ENCODE measurements at places on chromosomes 5 and 9.

DNA sequence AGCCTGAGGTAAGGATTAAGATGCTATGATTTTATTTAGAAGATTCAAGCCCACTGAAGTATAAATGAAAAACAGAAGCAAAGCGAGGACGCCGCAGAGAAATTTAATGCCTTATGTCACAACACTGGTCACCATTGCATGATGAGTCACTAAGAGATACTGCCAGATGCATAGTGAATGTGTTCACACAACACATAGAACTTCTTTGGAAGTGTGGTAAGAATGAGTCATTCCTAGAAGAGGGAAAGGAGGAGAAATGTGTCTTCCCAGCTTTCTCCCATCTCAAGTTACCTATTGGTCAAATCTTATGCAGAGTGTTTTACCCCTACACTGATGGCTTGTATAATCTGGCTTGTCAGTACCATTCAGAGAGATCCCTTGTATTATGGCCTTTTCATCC is 465.3 kb upstream of the ARRDC3 start:
- peak; percentile 81 for DNase-seq

DNA sequence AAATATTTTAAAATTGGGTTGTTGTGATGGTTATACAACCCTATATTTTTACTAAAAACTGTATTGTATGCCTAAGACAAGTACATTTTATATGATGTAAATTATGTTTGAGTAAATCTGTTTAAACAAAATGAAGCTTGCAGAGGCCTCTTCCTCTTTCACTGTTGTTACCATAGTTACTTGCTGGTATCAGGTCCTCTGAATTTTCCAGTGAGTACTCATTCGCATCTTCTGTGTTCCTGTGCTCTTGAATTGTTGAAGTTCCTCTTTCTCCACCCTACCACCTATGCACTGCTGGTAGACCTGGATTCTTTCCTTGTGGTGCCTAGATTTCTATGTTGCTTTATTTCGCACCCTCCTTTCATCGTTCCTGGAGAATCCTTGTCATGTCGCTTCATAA is 938.5 kb upstream of the ACO1 start:
- DNase-seq: no peak

GRCh38 chr9:36986468-36987408 is 47.3 kb downstream of the PAX5 start:
- no peak for DNase-seq

DNA sequence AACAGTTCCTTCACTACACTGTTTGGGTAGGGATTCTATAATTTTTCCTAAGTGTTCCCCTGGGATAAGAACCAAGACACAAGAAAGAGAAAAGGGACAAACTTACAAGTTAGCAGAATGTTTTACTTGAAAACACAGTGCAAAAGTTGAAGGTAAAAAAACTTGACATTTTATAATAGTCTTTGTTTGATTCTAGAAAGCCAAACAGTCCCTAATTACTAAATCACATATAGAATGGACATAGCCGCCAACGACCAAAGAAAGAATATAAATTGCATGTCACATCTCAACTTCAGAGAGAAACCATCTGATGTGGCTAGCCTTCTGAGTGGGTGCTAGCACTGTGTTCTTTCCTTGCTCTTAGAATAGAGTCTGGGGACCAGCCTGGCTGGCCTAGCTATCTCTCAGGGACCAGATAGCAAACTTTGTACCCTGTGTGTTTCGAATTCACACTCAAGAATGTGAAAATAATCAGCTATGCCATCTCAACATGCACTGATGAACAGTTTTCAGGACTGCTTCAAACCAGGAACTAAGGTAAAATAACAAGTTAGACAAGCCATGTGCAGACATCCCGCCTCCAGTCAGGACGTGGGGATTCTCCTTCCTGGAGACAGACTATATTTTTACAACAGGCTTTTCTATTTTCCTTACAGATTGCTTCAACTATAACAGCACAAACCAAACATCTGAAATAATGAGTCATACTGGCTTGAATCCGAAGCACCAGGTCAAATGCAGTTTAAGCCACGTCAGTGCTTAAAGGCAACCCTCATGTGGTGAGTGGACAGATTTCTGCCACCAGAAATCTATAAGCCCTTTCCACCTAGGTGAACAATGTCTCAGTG is 53.7 kb downstream of the LHFPL2 start:
- DNase-seq: peak; percentile 100

- no peak for DNase-seq
Observed at GRCh38 chr5:1497795-1498622, 25.8 kb downstream of the LPCAT1 start.

- no peak for DNase-seq
Observed at GRCh38 chr9:117771136-117771535, 66.9 kb downstream of the TLR4 start.

DNA sequence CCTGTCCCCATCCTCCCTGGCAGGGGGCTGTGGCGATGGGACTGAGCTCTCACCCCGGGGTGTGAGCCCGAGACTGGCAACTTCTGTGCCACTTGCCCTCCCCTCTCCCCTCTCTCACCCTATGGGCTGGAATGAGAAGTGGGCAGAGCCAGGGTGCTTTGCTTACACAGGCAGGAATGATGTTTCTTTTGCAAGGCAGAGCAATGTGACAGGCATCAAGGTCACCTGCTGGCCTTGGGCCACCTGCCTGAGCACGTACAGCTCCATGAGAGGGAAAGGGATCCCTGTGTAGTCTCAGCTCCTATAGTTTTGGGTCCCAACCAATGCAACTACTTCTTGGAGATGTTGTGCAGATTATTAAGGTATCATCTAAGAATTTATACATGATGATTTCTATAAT is 252.8 kb upstream of the DAP start:
- no peak for DNase-seq

DNA sequence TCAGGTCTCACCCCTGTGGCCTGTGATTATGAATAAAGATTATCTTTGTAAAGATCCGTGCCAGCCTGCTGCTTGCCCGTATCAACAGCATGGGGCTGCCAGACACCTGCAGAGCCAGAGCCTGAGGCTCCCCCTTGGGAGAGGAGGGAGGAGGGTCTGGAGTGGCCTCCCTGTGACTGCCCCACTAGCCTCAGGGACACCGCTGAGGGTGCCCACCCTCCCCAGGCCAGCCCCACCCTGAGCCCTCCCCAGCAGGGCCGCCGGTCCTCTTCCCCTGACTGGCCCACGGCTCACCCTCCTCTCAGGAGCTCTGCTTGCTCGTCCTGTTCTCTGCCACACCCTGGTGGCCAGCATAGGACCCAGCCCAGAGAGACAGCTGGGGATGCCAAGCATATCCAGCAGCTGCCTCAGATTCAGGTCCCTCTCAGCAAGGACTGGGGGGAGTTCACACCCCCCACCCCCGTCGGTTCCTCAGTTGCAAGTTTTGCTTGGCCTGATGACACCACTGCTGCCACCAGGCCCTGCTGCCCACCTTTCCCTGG is 1.9 kb downstream of the SSNA1 start:
- no peak for DNase-seq

- no peak for DNase-seq
Observed at GRCh38 chr5:22465616-22466015, 387.5 kb downstream of the CDH12 start.

DNA sequence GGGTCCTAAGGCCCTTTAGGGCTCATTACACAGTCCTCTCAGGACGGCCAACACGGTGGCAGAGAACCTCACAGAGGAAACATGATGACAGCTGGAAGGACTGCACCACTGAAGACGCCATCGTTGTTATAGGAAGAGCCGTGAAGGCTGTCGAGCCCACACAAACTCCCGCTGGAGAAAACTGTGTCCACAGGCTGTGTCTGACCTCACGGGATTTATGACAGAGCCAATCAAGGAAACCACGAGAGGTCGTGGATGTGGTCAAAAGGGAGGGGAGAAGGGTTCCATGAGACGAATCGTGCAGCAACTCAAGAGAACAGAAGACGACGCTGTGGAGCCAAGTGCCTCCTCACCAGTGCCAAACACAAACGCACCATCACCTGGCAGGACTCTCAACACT is 12.2 kb downstream of the QSOX2 start:
- DNase-seq: no peak

DNA sequence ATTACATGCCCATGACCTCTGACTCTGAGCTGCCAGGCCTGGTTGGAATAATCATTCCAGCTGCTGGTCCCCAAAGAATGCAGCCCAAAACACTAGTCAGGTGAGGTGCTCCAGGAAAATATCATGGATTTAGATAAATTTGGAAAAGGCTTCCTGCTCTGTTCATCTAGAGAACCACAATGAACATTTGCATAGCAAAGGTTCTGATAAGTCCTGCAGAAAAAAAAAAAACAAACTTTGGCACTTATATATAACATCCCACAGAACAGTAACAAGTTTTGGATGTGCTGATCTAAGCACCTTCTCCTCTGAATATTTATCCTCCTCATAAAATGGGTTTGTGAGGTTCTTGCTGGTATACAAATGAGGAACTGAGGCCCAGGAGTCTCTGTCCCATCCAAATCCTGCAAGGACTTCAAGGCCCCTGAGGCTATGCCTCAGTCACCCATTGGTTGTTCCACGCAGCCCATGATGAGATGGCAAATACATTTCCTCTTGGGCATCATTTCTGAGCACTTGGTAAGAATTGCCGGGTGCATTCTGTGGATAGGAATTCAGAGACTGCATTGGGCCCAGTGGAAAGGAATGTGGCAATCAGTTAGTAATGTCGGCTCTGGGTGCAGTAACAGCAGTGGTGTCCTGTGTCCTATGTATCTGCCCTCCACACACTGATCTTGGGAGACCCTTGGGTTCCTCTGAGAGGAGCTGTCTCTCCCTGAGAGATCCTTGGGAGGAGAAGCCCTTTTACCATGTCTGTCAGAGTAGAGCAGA is 73.4 kb upstream of the ASS1 start:
- peak; percentile 1 for DNase-seq

DNA sequence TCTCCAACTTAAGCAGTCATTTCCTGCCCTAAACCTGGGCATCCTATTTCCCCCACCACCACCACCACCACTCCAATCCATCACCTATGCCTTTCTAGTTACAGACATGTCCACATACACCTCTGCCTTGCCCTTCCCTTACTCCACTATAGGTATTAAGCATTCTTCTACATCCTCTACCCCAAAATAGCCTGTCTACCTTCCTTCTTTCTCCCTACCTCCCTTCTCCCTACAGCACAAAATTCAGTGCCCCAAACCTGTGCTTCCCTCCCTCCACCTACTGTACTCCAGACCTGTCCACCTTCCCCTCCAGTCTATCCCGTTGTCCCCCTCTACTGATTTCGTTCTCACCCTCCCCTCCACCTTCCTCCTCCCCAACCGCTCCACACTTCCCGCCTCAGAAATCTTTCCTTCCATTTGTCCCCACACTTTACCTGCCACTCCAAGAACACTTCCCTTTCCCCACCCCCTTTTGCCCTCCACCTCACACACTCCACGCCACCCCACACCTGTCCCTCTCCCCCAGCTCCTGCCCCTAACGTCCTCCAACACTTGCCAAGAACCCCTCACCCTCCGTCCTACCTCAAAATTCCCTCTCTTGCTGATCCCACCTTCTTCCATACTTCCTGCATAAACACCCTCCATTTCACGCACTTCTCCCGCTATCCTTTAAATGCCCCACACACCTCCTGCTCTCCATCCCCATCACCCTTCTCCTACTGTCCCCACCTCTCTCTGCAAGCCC is 1.6 kb downstream of the STRBP start:
- no peak for DNase-seq

DNA sequence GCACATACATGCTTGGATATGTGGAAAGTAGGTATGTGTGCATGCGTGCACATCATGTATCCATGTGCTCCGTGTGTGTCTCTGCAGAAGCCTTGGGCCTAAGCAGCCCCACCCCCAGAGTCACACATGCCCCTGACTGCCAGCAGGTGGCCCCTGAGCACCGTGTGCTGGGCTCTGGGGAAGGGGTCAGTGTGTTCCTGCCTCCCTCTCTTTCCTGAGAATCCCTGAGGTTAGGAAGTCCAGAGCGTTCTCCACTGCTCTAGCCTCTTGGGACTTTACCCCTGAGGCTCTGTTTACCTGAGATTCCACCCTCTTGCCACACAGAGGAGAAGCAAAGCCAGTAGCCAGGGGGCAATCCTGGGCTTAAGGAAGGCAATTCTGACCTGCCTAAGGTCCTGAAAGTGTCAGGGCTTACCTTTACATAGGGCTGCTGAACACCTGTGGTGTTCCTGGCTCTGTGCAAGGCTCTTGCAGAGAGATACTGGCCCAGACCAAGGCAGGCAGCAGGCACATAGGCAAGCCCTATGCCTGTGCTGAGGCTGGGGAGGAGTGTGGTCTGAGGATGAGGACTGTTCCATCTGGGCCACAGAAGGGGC is 207.3 kb downstream of the TMEM38B start:
- DNase-seq: peak; percentile 3

DNA sequence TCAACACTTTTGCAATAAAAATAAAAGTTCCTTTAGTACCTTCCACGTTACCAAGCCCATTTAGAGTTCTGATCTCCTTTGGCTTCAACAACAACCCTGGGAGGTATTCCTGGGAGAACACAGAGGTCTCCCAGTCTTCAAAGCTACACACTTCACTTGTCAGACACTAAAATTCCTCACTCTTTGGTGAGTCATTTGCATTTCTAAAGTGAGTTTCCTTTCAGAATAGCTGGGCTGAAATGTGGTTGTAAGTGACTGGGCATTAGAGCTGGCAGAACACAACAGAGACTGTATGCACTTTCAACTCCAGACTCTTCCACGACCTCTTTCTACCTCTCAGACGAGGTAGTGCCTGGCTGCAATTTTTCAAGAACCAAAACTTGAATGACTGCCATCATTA is 11.5 kb upstream of the F2RL1 start:
- DNase-seq: peak; percentile 89
